ENCODE measurements at places on chromosomes 5 and 9. TPM values are rescaled to one million over a fixed set of nuclear protein-coding genes. Genes with fewer than 3 reads are reported as not detected.

DNA sequence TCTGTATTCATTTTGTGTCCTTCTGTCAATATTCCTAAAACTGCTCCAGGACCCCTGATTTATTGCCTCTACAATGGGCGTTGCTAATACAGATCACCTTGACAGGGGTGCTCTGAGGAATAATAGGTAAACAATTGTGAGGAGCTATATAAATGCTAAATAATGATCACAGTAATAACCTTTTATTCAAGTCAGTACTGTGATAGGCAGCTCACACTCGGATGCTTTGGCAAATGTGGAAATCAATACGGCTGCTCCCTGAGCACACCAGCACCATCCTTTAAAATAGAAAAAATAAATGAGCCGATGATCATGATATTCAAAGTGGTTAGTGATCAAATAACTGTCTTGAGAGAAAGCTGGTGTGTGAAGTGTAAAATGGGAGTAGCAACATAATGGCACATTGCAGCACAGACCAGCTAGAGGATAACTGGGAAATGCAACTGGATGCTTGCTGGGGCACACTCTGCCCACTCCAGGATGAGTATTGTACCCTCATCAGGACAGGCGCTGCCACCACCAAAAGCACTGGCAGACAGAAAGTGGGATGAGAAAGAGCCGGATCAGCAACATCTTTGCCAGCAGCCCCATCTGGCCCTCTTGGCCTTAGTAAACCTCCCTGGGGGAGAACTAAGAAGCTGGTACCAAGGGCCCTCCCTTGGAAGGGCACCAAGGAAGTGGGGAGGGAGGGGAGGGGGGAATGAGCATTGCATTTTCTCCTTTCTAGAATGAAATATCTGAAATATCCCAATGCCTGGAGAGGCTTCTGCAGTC, 69.4 kb upstream of the SPATA31D4 start:
- H3K36me3 ChIP-seq, result no peaks in the 10 kb centered on the region
- peaks cover 3% of the 10 kb centered on the region for H3K27me3 ChIP-seq
- no peak for DNase-seq
- no peak overlapping the region for H3K4me3 ChIP-seq
- H3K4me1 ChIP-seq, result no peaks in the 10 kb centered on the region

DNA sequence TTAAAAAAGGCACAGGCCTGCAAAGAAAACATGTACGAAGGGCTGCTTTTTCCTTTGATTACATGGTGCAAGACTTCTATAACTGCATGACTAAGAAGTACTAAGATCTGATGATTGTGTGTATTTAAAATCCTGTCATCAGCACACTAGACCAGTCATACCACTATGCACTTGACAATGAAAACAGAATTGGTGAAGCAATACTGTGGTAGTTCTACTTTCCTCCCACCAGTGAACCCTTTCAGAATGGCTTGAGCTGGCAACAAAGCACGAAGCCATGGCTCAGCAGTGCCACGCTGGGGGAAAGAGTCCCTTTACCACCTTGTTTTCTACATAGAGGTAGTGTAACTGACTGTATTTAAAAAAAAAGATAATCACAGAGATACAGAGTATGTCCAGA, 49.0 kb upstream of the POU5F2 start:
- no peaks in the 10 kb centered on the region for H3K27me3 ChIP-seq
- no peak for DNase-seq
- H3K27ac ChIP-seq, result no peak overlapping the region
- H3K4me1 ChIP-seq, result peaks cover 12% of the 10 kb centered on the region

Gene PPIC
- not detected for total RNA-seq

GRCh38 chr9:113296796-113297558, 6.2 kb downstream of the RNF183 start:
- peaks cover 9% of the 10 kb centered on the region for H3K36me3 ChIP-seq
- H3K4me1 ChIP-seq, result no peaks in the 10 kb centered on the region
- H3K27ac ChIP-seq, result no peak overlapping the region
- DNase-seq, result no peak
- H3K27me3 ChIP-seq, result peaks cover 13% of the 10 kb centered on the region

DNA sequence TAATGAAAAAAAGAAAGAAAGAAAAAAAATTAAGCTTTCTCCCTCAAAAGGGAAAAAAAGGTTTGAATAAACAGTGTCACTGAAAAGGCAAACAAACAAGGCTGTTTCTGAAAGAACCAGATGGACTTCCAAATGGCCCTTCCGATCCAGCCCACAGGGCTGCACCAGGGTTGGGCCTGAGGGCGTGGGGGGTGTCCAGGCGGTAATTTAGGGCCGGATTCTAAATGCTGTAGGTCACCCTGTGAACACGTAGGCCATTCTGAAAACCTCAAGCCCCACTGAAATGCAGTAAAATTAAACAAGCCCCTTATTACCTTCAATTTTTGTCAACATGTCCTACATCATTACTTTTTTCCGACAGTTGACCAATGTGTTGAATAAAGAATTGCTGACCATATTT, 132.1 kb downstream of the HSD17B3 start:
- DNase-seq, result no peak
- no peak overlapping the region for H3K4me3 ChIP-seq
- no peak overlapping the region for H3K27ac ChIP-seq
- H3K4me1 ChIP-seq, result no peaks in the 10 kb centered on the region
- peaks cover 20% of the 10 kb centered on the region for H3K27me3 ChIP-seq
- H3K36me3 ChIP-seq, result no peaks in the 10 kb centered on the region

Data from natural killer cell treated with Interleukin-12 subunit alpha and Interleukin-12 subunit beta and Interleukin-15 and Interleukin-18, amount 100 ng/mL, for 72 hours (primary cell).